Activated CD4-positive, alpha-beta T cell treated with anti-CD3 and anti-CD28 coated beads for 36 hours (primary cell): ENCODE measurements at places on chromosomes 2 and 18. TPM values are rescaled to one million over a fixed set of nuclear protein-coding genes. Genes with fewer than 3 reads are reported as not detected.

Gene GNLY
- 21.6 TPM for total RNA-seq

Gene SLC14A1
- total RNA-seq: 1.5 TPM

Gene CCDC88A
- total RNA-seq: 10.1 TPM

Gene TRIM43
- total RNA-seq: not detected

Gene FAM110C
- total RNA-seq: 0.51 TPM

Gene PLGLB2
- 0.96 TPM for total RNA-seq

Gene GAREM1
- total RNA-seq: not detected

Gene IL1A
- total RNA-seq: 6.9 TPM

Gene IFIH1
- total RNA-seq: 42.3 TPM

Gene ERFE
- 0.07 TPM for total RNA-seq

Gene HOXD13
- not detected for total RNA-seq

Gene RAPH1
- total RNA-seq: 8.5 TPM

Gene NEU2
- total RNA-seq: not detected

Gene GLI2
- not detected for total RNA-seq

Gene GATA6
- not detected for total RNA-seq

Gene TMEM247
- not detected for total RNA-seq

Gene C2orf81
- total RNA-seq: 4.9 TPM
